ENCODE measurements at places on chromosomes 16 and 17.

GRCh38 chr16:53668869-53669268 lies 34.8 kb downstream of the RPGRIP1L start:
- DNase-seq: no peak

DNA sequence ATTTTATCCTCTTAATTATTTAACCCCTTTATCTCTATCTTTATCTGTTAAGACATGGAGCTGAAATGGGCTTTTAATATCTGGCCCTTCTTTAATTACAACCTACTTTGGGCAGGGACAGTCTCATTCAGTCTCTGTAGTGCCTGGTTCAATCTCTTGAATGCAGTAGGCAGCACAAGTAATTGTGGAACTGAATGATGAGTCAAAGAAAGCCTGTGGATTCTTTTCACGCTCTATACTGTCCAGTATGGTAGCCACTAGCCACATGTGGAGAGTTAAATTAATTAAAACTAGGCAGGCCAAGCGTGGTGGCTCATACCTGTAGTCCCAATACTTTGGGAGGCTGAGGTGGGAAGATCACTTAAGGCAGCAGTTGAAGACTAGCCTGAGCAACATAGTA lies 9.3 kb downstream of the BPTF start:
- DNase-seq: no peak

GRCh38 chr17:72928454-72929136 lies 163.9 kb downstream of the SLC39A11 start:
- no peak for DNase-seq

- no peak for DNase-seq
Measured at GRCh38 chr16:87100306-87101058, 216.7 kb downstream of the C16orf95 start.

DNA sequence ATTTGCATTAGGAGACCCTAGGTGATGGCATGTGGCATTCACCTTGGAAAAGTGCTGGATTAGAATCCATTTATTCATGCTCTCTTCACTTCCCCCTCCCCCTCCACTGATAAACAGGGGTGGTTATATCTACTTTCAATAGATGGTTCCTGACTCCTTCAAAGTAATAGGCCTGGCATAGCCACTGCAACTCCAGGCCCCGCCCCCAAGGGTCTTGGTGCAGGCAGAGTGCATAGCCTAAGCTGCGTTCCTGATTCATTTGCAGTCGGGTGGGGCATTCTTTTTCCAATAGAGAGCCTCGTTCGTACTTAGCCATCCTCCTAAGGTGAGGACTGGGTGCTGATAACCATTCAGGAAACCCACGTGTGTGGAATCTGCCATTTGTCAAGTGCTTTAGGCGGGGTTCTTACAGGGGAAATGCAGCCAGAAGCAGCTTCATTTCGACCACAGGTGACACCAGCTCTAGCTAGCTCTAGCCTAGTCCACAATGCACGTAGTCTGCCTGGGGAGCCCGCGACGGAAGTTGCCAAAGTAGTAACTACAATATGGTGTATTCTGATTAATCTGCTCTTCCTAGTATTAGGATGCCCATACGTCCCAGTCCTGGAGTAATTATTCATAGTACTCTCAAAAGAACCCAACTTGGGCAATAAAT lies 11.1 kb downstream of the UBE2O start:
- no peak for DNase-seq

- no peak for DNase-seq
Measured at GRCh38 chr16:19203374-19203966, 35.4 kb downstream of the SYT17 start.

DNA sequence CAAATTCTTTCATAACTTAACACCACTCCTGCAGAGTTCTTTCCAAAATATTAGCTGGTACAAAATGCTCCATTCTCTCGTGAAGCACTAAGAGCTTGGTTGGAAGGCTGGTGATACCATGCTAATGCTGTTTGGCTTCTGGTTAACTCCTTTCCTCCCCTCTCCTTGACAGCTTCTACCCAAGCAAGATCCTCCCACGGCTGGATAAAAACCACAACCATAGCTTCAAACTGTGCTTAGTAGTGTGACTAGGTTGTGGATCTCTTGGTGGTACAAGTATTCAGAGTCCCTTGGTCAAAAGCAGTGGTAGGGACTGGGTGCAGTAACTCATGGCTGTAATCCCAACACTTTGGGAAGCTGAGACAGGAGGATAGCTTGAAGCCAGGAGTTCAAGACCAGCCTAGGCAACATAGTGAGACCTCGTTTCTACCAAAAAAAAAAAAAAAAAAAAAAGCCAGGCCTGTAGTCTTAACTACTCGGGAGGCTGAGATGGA lies 2.3 kb downstream of the PHAF1 start:
- DNase-seq: no peak

- no peak for DNase-seq
Measured at GRCh38 chr17:57553991-57554825, 190.9 kb downstream of the CCDC182 start.

DNA sequence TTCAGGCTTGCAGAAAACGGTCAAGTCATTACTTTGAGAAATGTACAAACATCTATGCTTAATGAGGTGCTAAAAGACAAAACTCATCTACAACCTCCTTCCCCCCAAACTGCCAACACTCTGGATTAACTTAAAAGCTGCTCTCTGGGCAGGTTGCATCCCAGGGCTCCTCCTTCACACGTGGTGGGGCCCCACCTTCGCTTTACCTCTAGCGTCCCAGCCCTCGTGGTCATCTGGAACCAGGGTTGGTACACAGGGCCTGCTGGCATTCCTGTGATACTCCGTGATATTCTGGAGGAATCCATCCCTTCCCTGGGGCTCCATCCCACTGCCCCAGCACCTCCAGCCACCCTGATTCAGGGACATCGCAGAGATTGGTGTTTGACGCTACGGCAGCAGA lies 4.8 kb downstream of the METRNL start:
- no peak for DNase-seq

DNA sequence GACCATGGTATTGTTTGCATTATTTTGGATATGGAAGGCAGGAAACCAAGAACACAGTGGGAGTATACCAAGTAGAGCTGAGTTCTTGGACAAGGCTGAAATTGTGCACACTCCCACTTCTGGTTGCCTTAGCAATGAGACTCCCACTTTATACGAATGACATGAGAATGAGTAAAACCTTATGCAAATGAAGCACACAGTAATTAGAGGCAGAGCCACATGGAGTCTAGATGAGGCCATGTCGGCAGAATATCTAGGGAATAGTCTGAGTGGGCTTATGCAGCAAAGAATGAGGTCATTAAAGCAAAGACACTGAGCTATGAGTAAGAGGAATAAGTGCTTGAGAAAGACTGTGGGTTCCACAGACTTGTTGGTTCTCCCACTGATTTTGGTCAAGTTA lies 178.7 kb downstream of the GRIN2A start:
- DNase-seq: no peak

GRCh38 chr17:72498364-72499210 lies 377.8 kb downstream of the SOX9 start:
- DNase-seq: no peak

DNA sequence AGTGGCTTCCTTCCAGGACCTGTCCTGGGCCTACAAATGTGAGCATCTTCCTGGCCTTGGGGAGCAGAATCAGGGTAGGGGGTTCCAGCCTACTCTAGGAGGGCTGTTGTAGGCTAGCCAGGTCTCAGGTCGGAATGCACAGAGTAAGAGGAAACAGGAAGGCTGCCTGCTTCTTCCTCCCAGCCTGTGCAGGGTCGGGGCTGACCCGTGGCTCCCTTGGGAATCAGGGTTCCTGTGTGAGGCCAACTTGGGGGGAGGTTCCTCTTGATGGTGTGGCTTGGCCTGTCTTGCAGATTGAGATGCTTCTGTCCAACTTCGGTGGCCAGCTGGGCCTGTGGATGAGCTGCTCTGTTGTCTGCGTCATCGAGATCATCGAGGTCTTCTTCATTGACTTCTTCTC lies 32.3 kb downstream of the SCNN1G start:
- DNase-seq: no peak

GRCh38 chr16:12199524-12199923 lies 223.0 kb downstream of the SNX29 start:
- DNase-seq: no peak

- no peak for DNase-seq
Measured at GRCh38 chr17:75440738-75441448, 15.5 kb upstream of the TMEM94 start.

- no peak for DNase-seq
Measured at GRCh38 chr16:752007-752312, 8.6 kb upstream of the MSLN start.

DNA sequence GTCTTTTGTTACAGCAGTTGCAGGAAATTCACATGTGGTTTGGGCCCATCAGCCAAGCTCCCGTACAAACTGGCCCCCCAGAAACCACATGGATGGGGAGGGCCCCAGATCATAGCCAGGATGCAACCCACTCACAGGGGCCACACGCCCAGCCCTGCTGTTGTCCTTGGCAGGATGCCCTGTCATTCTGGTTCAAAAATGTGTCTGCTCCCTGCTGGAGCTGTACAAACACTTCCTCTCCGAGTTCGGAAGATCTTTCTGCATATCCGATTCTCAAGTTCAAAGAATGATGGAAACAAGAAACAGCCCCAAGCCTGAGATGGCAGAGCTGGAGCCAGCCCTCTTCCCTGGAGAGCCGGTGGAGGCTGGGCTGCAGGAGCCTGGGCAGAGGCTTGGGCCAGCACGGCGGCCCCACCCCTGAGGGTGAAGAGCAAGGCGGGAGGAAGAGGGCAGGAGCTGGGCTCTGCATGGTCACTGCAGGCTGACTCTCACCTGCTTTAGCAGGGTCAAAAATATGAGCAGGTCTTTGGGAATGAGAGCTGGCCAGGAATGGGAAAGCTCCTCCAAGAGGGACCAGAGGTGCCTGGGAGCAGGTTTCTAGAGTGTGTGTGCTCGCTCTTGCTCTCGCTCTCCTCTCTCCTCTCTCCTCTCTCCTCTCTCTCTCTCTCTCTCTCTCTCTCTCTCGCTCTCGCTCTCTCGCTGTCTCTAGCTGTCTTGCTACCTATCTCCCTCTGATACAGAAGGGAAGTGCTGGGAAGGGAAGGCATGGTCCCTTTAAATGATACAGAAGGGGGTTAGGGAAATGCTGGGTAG lies 34.7 kb upstream of the ENPP7 start:
- DNase-seq: no peak

DNA sequence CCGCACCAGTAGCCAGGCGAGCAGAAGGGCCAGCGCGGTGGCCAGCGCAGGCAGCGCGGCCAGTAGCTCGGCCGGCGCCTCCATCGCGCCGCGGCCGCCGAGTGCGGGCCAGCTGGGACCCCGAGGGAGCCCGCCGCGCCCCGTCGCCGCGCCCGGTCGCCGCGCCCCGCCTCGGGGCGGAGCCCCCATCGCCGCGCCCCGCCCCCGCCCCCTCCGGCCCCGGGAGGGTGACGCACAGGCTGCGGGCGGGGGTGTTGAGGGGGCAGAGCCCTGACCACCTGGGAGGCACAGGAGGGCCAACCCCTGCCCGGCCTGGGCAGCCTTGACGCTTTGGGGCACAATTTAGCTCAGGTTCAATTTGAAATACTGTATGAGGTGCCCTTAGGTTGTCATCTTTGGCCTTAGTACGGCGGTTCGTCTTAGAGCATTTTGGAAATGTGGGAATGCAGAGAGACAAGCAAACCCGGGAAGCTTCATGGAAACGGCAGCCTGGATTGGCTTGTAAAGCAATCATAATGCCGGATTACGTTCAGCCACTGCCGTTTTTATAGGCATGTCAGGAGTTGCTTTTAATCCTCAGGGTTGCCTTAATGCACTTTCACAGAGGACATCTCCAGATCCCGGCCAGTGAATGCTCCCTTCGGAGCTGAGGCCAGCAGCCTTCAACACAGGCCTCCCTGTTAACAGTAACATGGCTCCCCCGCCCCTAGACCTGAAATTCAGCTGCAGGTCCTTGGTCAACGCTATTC lies at the start of gene MXRA7:
Gene MXRA7, minus strand, starts transcription at position 103 of the 749 bp plus-strand sequence. Its CDS starts 19 bp downstream, at position 84.
- no peak for DNase-seq

GRCh38 chr16:52463904-52464303 lies 83.0 kb downstream of the TOX3 start:
- DNase-seq: no peak

GRCh38 chr17:65523853-65524664 lies 37.4 kb downstream of the AXIN2 start:
- DNase-seq: no peak

GRCh38 chr17:27293359-27293897 lies 486 bp upstream of the WSB1 start:
- no peak for DNase-seq

DNA sequence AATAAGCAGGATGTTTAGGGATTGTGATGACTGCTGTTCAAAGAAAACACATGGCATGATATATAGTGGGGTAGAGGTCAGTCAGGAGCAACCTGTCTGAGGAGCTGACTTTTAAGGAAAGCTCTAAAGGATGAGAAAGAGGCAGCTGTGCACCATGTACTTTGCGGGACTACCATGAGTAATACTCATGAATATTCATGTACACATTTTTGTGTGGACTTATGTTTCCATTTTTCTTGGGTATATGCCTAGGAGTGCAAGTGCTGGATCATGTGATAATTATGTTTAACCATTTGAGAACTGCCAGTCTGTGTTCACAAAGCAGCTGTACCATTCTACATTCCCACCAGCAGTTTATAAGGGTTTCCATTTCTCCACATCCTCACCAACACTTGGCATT lies 35.8 kb downstream of the BEAN1 start:
- DNase-seq: no peak

DNA sequence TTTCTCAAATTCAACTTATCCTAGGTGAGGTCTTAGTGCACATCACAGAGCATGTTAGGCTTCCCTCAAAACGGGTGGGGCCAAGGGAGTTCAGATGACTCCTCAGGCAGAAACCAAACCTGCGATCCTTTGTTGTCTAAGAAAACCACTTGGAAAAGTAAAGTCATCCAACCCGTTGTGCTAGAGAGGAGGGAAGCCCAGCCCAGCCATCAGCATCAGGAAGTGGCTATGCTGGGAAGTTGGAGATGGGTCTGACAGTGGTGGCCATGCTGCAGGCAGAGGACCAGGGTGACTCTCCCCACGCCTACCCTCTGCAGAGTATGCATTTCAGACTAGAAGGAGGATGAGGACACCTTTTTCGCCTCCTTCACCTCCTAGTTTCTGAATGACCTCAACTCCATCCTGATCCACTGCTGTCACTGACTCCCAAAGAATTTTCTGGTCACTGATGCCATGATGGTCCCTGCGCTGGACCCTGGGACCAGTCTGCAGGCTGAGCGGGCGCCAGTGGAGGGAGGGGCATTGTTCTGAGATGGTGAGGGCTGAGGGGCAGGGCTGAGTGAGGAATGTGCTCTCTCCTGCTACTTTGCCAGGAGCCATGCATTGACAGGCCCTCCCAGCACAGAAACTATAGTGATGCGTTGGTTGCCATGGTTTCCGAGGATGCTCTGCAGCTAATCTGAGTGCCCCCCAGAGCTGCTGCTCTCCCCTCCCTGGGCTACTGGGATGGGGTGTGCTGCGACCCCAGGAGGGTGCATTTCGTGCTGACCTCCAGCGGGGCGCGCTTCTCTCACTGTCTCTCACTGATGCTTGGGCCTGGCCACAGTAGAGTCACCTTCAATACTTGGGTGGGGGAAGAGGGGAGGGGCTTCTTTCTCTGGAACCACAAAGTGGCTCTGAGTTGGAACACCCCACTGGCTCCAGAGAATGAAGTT lies 20.4 kb downstream of the ALOX12B start:
- no peak for DNase-seq
